ENCODE measurements at places on chromosomes 16 and 17.

- no peak for DNase-seq
Measured at GRCh38 chr17:56577190-56577842, 16.2 kb upstream of the NOG start.

GRCh38 chr17:66995944-66996343, 31.4 kb downstream of the CACNG4 start:
- no peak for DNase-seq

DNA sequence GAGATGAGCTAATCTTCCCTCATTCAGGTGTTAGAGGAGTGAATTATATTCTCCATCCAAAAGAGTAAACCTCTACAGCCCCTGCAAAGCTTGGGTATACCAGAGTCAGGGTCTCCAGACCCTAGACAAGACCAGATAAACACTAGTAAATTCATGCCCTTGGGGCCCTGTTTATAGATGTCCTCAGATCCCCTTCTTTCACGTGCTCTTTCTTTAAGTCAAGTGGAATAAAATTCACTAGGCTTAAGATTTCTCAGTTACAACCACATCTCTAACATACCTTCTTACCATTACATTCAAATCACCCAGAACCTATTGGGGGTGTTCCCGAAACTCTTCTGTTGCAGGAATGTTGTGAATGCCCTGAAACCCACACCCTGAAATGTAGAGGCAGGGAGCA, 2.2 kb upstream of the C17orf58 start:
- no peak for DNase-seq

DNA sequence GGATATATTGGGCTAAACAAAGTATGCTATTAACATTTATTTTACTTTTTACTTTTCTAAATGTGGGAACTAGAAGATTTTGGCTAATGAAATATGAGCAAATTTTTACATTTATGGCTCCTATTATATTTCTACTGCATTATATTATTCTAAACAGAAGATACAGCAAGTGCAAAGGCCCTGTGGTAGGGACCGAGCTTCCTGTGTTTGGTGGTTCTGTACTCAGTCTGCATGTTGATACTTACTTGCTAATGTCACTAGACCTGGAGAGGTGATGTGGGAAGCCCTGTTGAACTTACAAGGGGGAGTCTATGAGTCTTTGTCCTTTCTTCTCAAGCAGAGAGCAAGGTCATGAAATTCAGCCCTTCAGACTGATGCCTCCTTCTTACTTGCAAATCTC, 10.0 kb upstream of the IRX3 start:
- no peak for DNase-seq

- no peak for DNase-seq
Measured at GRCh38 chr17:223723-224471, 42.4 kb upstream of the DOC2B start.

DNA sequence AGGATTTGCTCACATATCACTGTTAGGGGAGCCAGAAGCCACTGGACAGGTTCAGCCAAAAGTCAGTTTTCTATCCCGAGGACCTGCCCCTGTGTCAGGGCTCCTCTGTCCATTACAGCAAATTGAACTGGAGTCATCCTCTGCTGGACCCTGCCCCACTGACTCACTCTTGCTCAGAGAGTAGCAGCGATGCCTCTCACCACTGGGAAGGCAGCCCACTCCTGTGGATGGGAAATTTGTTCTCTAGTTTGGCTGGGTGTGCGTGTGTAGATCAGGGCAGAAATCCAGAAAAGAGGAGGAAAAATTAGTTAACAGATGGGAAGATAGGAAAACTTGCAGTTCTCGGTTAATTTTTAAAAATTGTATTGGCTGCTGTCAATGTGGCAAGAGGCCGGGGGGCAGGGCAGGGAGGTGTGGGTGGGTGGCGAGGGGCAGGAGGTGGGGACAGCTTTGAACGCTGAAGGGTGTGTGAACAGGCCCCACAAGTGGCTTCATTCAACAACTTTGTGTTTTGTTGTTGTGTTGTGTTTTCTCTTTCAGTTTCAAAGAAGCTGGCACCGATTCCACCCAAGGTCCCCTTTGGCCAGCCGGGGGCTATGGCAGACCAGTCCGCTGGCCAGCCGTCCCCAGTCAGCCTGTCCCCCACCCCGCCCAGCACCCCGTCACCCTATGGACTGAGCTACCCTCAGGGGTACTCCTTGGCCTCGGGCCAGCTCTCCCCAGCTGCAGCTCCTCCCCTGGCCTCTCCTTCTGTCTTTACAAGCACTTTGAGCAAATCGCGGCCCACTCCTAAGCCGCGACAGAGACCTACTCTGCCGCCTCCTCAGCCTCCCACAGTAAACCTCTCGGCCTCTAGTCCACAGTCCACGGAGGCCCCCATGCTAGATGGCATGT, 33.6 kb downstream of the ELAC2 start:
- no peak for DNase-seq

DNA sequence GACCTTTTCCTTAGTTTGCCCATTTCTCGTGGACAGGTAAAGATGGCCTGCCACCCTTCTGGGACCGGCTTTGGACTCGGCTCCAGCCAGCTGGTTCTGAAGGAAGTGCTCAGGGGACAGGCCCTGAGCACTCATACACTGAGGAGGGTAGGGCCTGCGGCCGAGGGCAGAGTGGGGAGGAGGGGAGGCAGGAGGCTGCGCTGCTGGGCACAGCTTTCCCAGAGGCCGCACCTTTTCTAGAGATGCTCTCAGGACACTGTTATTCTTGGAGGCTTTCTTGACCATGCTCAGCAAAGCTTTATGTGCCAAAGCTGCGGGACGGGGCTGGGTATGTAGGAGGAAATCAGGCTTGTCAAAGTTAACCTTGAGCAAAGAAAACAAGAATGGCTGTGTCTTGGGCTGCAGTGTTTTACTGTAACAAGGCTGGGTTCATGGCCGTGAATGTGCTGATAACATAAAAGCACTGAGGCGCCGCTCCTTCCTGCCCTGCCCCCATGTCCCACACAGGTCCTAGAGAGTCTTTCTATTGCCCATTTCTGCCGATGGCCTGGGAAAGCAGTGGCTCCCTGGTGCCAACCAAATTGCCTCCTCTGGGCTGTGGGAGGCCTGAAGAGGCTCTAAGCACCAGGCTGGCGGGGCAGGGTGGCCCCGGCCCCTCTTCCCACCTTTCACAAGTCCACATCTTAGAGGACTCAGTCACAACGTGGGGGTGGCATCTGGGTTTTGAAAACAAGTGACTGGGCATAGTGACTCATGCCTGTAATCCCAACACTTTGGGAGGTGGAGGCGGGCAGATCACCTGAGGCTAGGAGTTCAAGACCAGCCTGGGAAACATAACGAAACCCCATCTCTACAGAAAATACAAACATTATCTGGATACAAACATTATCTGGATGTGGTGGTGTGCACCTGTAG, 22.3 kb upstream of the TIMP2 start:
- DNase-seq = peak; percentile 78

GRCh38 chr16:8866884-8867215, 2.0 kb downstream of the CARHSP1 start:
- no peak for DNase-seq
